ENCODE measurements at places on chromosomes 3 and 15.

DNA sequence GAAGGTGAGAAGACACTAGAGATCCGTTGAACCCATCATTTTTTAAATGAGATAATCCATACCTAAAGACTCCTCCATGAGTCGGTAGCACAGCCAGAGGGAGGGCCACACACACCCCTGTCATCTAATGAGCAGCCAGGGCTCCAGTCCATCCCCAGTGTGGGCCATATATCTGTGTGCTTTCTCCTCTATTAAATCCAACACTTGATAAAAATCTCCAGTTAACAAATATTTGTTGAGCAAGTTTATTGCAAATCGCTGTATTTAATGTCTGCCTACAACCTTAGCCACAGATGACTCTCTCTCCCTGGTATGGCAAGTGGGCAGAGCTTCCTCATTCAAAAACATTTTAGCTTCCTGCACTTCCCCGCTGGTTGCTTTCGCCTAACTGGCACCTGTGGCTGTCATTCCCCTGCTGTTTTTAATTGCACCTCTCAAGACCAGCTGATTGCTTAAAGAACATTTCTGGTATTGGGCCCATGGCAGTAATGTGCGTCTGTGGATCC is 82.8 kb downstream of the SMAD3 start:
- DNase-seq, result no peak

GRCh38 chr3:55585856-55586255 is 98.8 kb upstream of the WNT5A start:
- DNase-seq, result no peak

GRCh38 chr3:48429960-48430707 is at the start of gene PLXNB1:
TSS of gene PLXNB1 (minus strand) at chr3:48430086. CDS start at chr3:48424611, 5,475 bp downstream.
- no peak for DNase-seq

- DNase-seq, result no peak
Measured at GRCh38 chr3:156253150-156253549, 132.8 kb downstream of the KCNAB1 start.

GRCh38 chr3:160435747-160436146 is 13.8 kb downstream of the TRIM59 start:
- DNase-seq, result no peak

DNA sequence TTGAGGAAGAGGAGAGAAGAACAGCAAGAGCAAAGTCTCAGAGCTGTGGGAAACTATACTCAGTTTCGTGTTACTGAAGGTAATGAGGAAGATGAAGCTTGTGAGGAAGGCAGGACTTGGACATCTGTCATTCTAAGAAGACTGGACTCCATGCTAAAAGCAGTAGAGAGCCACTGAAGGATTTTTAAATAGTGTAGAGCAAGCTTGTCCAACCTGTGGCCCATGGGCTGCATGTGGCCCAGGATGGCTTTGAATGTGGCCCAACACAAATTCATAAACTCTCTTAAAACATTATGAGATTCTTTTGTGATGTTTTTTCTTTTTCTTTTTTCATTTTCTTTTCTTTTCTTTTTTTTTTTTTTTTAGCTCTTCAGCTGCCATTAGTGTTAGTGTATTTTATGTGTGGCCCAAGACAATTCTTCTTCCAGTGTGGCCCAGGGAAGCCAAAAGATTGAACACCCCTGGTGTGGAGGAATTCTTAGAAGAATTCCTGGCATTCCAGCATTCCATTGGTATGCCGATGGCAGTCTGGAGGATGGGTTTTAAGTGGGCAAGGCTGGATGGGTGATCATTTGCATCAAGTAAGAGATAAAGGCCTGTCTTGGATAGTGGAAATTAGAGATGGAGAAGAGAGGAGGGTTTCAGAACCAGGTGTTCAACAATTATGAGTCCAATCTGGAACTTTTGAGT is 6.9 kb upstream of the NFKBIZ start:
- no peak for DNase-seq

DNA sequence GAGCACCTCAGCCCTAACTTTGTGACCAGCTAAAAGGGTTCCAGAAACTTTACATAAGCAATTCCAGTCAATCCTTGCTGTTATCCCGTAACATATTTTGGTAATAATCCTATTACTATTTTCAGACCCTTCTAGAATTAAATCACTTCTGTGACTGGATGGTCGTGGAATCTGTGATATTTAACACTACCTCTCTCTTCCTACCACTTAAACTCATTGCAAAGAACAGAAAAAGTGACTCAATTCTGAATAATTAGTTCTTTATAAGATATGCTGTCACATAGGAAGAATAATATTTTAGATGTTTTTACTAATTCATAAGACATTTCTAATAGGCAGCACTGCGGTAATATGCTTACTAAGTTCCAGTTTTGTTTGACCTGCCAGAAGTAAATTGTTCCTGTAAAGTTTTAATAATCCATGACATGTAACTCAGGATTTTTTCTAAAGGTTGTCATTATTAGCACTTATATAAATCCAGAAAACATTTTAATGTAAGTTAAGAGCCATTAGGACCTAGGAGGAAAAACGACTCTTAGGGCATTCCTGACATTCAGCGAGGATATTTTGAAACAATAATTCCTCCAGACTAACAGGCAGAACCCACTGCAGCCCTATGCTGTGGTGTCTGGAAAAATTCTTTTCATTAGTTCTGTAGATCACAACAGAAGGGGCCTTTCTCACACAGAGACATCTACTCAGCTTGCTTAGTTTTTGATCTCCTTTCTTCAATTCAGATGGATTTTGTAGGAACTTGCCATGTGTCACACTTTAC is 113.3 kb upstream of the MBNL1 start:
- no peak for DNase-seq

DNA sequence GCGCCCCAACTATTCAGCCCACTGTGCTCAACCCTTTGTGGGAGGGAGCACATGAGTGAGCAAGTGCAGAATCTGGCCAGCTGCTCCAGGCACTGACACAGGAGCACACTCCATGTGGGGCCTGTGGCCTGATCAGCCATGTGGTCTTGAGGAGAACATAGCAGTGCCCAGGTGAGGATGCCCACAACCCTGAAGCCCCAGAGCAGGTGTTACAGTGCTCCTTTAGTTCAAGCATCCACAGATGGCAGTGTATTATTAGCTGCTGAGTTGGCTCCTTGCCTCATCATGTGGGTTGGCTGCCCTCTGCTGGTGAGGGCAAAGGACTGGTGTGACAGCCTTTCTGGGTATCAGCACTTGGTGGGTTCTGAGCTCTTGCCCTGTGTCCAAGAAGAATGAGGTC is 1588.2 kb downstream of the SI start:
- no peak for DNase-seq

- no peak for DNase-seq
Measured at GRCh38 chr3:185153861-185154629, 1.2 kb upstream of the C3orf70 start.

DNA sequence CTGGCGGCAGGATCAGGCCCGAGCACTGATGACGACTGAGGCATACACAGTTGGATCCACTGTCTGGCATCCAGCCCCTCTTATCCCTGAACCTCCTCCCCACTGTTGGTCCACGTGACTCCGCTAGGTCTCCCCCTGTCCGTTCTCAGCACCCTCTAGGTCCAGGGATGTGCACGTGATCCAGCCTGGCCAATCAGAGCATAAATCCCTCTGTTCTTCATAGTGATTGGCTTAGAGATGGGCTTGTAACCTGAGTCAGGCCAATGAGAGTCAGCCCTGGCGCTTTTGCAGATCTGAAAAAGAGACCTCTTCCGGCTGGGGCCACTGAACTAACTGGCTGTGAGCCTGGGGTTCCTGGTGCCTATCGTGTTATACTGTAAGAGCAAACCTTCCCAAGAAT is 20.5 kb upstream of the IQSEC1 start:
- DNase-seq, result no peak

GRCh38 chr3:158169091-158169491 is 59.2 kb downstream of the RSRC1 start:
- DNase-seq, result no peak

DNA sequence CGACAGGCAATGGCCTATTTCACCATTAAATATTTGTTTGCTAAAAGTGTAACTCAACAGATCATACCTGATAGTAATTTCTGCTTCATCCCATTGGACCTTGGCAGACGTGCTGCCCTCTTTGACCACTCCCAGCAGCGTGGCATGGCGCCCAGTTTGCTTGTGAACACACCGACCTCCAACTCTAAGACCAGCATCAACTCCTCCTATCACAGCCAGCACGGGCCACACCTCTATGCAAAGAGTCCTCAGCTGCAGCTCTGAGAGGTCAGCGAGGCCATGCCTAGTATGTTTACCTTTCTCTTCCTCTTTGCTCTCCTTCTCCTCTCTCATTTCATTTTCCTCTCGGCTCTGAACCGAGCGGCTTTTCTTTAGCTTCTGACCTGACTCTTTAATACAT is 80.6 kb downstream of the FBXL22 start:
- DNase-seq, result no peak

DNA sequence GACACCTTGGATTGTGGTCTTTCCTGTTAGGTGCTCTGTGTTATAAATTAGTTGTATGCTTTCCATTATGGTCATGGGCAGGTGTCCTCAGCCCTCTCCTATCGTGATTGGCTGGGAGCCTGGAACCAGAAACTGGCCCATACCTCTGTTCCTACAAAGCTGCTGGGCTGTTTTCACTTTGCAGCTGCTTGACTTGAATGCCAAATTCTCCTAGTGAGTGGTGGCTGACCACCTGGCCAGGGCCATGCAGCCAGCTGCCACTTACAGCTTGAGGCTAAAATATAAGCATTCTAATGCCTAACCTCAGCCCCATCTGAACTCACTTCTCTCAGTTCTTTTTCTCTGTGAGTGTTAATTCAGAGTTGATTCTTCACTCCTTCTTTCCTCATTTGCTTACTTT is 239.3 kb upstream of the GBE1 start:
- DNase-seq, result no peak

GRCh38 chr3:53300826-53301225 is 45.0 kb upstream of the TKT start:
- DNase-seq, result no peak

DNA sequence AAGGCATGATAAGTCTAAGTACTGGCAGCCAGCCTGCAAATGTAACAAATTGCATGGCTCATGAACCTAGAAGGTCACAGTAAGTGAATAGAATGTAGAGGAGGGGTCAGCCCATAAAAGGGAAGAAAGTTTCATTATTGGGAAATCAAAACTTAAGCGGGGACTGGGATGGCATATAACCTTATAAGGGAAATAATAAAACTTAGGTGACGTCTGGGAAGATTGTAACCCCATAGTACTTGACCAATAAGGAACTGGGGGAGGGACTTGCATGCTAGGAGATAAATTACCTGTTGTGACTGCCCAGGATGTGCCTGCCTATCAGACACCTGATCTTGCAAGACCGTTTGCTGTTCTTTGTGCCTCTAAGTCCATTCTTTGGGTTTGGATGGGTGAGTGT is 28.1 kb upstream of the MCTP2 start:
- no peak for DNase-seq

GRCh38 chr3:153688301-153689120 is 432.7 kb upstream of the ARHGEF26 start:
- no peak for DNase-seq

DNA sequence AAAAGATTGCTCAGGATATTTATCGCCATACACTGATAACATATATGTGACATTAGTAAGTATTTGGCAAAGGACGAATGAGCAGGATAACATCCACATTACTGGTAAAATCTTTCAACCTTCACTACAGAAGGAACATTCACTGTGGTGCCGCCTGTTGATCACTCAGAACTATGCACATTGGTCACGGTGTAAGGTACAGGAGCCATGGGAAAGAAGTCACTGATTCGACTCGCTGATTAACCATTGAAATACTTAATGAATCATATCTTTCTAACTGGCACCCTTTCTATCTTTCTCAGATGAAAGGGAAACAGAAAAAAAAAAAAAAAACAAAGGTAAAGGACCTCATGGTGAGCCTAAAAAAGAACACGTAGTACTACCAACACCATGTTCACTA is 68.8 kb downstream of the TJP1 start:
- no peak for DNase-seq

DNA sequence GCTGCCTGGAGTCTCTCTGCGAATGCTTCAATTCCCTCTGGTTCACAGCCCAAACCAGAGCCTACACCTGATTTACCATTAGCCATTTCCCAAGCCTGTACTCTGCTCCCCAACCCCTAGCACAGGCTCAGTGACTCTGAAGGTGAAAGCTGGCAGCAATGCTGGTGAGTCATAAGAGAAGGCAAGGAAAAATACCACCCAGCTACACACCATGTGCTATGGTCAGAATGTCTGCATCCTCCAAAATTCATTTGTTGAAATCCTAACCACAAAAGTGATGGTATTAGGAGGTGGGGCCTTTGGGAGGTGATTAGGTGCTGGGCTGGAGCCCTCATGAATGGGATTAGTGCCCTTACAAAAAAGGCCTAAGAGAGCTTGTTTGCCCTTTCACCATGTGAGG is 117.1 kb upstream of the TJP1 start:
- DNase-seq, result no peak

- no peak for DNase-seq
Measured at GRCh38 chr3:31648286-31648968, 115.7 kb downstream of the STT3B start.

GRCh38 chr15:41258750-41259471 is 27.8 kb downstream of the CHP1 start:
- DNase-seq, result no peak

DNA sequence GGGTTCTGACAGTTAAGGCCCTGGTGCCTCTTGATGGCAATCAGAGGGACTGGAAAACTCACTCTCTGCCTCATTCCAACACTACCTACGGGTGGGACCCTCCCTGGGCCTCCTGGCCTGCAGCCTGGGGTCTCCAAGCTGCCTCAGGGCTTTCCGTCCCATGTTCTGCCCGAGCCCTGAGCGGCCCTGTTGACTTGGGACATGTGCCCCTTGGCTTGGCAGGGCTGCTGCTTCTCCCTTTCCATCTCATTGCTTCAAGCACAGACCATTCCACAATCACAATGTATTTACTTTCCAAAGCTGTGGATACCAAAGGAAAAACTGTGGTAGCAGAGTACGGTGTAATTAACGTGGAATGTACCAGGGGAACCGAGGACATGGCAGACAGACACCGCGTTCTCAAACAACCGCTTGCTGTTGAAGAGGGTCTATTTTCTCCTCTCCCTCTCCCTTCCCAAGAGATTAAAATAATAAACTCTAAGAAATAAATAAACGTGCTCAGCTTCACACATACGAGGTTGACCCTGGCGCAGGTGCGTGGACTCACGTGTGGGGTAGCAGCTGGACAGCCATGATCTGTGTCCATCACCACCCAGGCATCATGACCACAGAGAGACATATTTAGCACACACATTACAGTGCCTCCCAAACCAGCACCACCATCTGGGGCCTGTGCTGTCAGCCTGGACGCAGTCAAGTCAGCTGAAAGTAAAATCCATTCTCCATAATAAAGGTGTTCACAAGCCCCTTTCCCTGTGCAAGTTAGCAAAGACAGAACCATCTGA is 172.0 kb downstream of the XXYLT1 start:
- DNase-seq, result no peak

DNA sequence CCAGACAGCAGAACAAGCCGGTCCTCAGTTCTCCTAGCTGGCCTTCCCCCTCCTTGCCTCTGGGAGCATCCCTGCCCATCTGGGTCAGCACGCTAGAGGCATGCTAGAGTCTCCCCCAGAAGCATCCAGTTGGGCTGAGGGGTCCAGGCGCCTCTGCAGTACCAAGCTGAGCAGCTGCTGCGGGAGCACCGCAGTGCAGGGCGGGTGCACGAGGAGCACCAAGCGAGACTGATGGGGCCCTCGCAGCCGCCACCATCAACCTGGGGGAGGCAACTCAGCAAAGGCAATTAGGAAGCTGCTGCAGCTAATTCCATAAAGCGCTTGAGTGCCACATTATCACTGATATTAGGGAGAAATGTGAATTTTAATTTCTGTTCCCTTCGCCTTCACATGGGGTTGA is 12.4 kb downstream of the CACNA2D3 start:
- no peak for DNase-seq

- DNase-seq, result no peak
Measured at GRCh38 chr3:181330257-181330656, 340.7 kb upstream of the DNAJC19 start.
